ENCODE measurements at places on chromosomes 7 and 10.

- no peak for DNase-seq
Observed at GRCh38 chr7:36564489-36564888, 159.8 kb downstream of the AOAH start.

GRCh38 chr10:20327954-20328353 is 511.7 kb downstream of the PLXDC2 start:
- DNase-seq, result no peak

DNA sequence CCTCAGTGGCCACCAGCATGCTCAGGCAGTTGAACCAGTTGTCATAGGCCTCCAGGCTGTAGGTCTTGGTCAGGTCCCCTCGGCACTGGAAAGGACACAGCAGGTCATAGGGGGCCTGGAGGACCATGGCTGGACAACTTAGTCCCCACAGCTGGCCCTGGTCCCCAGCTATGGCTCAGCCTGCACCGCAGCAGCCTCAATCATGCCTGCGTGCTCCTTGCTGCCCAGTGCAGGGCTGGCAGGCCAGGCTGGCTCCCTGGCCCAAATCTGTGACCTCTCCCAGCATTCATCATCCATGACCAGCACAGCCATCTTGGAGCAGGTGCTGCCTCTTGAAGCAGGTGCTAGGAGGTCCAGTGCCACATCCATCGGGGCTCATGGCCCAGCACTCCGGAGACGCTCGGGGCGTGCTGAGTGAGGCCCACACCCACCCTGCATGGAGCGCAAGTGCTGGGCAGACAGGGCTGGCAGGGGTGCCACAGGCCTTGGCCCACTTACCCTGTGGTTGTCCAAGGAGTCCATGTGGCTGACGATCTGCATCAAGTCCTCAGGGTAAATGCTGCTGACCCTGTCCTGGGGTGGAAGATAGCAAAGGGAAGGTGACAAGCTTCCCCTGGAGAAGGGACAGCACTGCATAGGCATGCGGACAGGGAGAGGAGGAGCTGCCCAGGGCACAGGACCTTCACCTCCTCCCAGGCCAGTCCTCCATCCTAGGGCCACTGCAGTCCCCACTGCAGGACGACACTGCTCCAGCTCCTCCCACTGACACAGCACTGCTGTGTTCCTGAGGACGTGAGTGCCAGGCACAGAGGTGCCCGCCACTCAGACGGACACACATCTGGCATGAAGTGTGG is 61.7 kb downstream of the CSGALNACT2 start:
- no peak for DNase-seq

GRCh38 chr7:81600608-81601007 is 169.2 kb downstream of the HGF start:
- no peak for DNase-seq

DNA sequence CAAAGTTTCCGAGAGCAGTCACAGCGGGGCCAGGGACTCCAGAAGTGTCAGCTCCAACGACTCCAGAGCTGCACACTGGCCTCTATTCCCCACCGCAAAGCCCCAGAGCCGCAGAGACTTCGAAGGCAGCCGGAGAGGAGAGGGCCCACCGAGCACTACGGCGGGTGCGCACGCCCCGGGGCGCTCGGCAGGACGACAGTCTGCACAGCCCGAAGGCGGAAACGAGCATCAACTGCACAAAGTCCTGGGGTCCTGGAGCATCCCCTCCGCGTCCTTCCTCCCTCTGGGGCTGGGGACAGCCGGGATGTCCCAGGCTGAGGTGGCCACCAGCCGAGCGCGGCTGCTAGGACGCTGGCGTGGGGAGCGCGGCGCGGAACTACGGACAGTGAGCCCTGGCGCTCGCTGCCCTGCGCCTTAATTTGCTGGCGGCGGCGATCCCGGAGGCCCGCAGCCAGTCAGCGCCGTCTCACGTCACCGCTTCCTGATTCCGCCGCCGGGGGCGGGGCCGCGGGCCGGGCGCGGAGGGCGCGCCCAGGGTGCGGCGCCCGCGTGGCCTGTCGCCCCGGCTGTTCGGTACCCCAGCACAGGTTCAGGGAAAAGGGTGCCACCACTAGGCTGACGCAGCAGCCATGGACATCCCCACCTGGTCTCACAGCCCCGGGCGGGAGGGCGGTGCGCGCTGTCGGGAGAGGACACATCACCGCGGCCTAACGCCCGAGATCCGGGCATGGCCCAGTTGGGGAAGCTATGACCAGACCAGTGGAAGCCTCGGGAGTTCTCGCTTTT is at the start of gene TBX20:
TBX20 (minus strand) TSS at position 391 of the 786 bp plus-strand sequence. CDS start 480 bp downstream, outside the sequence.
- DNase-seq, result no peak

DNA sequence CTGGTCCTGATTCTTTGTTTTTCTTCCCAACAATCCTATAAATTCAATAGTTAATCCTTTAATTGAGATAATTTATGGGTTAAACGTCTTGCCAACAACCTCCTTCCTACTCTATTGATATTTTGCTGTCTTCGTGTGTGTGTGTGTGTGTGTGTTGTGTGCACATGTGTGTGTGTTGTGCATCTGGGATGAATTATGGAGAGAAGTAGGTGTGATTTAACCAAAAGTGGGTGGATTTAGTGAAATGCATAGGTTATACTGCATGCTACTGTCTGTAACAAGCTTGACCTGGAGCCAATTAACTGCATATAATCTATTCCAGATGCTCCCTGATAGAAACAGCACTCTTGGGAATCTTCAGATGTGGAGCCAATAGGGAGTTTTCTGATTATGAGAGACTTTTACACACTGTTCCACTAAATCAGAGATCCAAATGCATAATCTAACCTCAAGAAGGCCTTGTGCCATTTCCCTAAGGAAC is 61.2 kb downstream of the SEMA3D start:
- DNase-seq, result no peak

- no peak for DNase-seq
Observed at GRCh38 chr10:60883187-60883586, 60.8 kb downstream of the RHOBTB1 start.

DNA sequence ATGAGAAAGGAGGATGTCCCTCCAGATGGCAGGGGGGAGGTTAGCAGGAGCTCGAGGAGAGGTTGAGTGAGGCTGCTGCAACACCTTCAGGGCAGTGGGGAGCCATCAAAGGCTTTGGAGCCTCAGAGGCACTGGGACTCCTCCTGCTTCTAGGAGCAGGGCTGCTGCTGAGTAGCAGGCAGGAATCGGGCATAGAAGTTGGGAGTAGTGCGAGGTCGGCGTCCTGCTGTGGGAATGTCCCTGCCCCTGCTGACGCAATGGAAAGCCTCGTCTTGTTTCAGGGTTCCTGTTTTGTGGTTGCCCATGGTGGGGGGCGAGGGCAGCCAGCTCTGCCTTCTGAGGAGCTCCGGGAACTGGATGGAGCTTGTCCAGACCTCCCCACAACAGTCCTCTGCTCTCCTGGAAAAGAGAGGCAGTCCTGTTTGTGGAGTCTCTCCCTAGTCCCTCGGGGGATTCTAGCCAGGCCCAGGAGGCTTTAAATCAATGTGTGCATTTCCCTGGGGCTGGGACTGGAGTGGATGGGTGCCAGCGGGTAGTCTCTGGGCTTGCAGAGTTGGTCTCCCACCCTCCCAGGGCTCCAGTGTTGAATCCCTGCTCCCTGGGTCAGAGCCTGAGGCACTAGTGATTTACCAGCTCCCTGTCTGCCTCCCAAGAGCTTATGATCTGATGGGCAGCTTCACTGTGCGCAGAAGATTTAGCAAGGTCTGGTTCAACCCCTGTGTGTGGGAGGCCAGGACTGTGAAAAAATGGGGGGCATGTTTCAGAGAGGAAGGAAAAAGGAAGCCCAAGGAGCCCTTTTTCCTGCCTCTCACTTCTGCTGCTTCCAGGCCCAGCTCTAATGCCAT is 98.7 kb upstream of the PPIF start:
- no peak for DNase-seq

DNA sequence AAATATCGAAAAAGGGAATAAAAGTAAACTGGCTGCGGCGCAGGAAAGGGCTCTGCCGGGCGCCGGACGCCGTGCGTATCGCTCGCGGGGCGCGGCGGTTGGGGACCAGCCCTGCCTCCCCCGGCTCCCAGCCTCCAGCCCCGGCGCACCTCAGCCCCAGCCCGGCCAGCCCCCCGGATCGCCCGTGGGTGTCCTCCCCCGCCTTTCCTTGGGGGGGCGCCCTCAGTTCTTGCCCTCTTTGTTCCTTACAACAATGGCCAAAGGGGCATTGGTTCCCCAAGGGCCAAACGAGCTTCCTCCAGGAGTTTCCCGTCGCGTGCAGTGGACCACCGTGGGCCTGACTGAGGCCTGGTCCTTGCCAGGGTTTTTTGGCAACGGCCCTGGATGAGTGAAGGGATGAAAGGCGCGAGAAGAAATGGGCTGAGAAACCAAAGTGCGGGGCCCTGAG is 1.2 kb downstream of the MACROH2A2 start:
- no peak for DNase-seq

DNA sequence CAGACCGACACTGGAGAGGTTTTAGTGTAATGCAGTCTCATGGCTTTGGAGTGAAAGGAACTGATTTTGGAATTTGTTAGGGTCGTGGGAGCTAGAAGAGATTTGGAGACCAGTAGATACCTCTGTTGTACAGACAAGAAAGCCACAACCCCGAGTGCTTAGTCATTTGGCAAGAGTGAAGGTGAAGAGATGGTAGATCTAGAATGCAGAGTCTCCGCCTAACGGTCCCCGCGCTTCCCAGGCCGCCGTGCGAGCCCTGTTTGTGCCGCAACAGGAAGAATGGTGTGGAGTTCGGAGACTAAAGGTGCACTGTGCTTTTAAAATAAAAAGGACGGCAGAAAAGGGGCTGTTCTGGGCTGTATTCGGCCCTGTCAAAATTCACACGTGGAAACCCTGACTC is 186.7 kb downstream of the ADARB2 start:
- no peak for DNase-seq

- no peak for DNase-seq
Observed at GRCh38 chr10:130481936-130482335, 345.7 kb downstream of the GLRX3 start.

GRCh38 chr7:43568529-43568928 is 14.4 kb upstream of the STK17A start:
- no peak for DNase-seq

DNA sequence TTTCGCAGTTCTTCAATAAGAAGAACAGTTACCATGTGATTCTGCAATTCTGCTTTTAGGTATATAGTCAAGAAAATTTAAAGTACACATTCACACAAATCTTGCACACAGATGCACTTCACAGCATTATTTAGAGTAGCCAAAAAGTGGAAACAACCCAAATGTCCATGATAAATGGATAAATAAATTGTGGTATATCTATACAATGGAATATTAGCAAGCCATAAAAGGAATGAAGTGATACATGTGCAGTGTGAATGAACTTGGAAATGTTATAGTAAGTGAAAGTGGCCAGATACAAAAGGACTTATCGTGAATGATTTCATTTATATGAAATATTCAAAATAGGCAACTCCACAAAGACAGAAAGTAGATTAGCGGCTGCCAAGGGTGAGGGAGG is 109.1 kb downstream of the AGMO start:
- no peak for DNase-seq

DNA sequence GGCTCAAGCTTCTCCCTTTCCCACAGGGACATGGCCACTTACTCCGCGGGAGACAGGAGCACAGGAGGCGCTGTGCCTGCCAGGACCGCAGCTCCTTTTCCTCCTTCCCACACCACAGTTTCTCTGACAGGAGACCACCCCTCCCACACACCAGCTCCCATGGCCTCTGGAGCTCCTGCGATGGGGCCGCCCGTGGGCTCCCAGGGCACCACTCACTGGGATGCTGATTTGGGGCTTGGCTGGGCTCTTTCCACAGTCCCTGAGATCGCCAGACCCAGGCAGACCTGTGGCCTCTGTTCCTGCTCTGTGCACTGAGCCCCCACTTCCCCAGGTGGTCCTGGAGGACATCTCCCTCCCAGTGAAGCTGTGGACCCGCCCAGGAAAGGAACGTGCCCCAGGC is 226.9 kb upstream of the SHH start:
- DNase-seq, result no peak

DNA sequence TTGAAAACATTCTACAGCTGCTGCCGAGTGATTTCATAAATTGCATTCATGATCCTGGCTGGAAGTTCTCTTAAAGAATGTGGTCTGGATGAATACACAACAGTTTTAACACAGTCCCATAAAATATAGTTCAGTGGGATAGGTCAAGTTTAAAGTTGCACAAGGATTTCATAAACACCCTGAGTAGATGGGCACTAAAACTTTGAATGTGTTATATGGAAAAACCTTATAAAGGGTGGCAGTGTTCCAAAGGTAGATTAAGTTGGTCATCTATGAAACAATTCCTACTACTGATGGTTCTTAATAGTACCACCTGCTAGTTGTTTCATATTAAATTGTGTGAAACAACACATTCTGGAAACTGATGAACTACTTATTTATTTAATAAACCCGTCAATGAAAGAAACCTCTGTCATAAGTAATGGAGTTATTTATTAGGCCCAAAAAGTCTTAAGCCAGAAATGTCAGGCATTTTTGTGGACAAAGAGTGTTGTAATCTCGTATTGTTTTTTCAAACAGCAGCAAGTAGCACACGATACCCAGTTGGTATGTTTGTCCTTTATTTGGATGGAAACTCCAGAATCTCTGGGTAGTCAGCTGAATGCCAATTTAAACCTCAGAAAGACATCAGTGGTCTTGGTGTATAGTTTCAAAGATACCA is 14.3 kb upstream of the RPA3 start:
- no peak for DNase-seq

DNA sequence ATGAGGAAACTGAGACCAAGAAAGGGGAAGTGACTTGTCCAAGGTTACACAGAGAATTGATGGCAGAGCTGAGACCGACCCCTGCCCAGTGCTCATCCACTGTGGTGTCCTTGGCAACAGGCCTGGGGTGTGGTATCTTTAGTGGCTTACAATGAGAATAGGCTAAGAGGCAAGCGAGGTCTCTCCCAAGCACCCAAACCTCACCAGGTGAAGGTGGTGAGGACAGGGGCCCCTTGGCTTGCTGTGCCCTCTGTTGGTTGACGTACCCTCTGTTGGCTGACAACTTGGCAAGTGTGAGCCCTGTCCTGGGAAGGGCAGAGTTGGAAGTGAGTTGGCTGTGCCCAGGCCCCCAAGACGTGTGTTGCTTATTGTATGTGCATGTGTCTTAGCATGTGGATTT is 166.9 kb downstream of the GRK5 start:
- DNase-seq, result no peak

- DNase-seq, result no peak
Observed at GRCh38 chr7:2718296-2718965, 30.4 kb downstream of the AMZ1 start.

- no peak for DNase-seq
Observed at GRCh38 chr7:71659622-71660021, 527.7 kb downstream of the GALNT17 start.

All from stimulated activated CD8-positive, alpha-beta memory T cell treated with anti-CD3 and anti-CD28 coated beads, Interleukin-7, amount 100 ng/mL, for 1 hour (primary cell).